ENCODE measurements at places on chromosomes 11 and 22.

- DNase-seq: peak; percentile 43
Measured at GRCh38 chr11:2091112-2091746, 48.0 kb downstream of the IGF2 start.

DNA sequence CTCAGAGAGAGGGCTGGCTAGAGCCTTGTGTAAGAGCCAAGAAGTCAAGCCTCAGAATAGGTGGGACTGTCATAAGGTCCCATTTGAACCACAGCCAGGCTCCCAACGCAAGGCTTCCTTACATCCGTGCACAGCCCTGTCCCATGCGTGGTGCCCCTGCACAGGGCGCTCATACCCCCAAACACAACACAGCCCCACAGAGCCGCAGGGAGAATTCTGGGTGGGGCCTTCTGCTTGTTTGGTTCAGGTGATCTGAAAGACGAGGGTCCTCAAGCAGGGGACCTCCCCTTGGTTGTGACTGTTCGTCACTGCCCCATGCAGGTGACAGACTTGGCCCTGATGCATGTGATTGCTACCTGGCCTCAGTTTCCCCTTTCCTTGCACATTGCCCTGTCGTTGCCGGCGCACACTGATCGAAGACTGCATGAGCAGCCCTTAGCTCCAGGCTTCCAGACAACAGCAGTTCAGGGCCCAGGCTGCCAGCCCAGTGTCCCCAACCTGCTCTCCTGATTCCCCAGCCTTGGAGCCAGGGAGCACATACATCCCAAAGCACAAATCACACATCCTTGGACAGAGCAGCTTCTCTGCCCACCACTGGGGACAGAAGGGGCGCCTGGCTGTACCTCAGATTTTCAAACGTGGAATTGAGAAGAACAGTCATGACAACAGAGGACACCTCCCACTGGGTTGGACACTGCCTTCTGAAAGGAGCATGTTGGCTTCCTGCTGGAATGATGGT is 22.1 kb downstream of the GNAZ start:
- no peak for DNase-seq

DNA sequence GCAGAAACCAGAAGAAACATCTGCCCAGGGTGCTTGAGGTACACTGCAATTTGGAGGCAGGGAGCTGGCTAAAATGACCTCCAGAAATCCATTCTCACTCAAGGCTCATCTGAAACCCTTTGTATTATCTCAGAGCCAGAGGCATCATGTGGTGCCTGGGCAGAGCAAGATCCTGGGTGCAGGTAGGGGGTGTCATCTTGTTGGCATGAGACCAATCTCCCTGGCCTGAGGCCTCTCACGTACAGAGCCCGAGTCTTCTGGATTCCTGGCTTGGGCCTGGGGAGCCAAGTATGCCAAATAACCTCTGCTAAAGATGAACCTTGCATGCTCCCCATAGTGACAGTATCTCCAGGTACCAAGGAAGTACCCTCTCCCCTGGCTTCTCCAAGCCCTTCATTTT is 2.4 kb downstream of the LMO1 start:
- no peak for DNase-seq

- DNase-seq: no peak
Measured at GRCh38 chr11:113001709-113002108, 40.5 kb downstream of the NCAM1 start.

All from RWPE2 (cell line).